ENCODE measurements at places on chromosomes 5 and 9. TPM values are rescaled to one million over a fixed set of nuclear protein-coding genes. Genes with fewer than 3 reads are reported as not detected.

DNA sequence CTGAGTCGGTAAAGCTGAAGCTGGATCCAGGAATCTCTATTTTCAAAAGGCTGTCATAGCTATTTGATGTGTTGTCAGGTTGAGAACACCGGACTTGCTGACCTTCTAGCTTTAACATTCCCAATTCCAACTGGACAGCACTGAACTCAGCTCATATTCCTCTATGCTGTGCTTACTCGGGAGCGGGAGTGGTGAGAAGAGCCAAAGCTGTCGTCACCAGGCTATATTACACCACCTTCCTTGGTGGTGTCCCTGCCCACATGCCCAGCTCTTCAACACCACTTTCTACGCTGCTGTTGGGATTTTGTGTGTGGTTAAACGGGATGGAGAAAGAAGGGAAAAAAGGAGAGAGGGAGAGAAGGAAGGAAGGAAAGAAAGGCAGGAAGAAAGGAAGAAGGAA is 653.6 kb downstream of the RAB3C start:
- no peak overlapping the region for H3K27ac ChIP-seq
- H3K4me3 ChIP-seq = no peak overlapping the region
- DNase-seq = no peak
- H3K27me3 ChIP-seq = peaks cover 55% of the 10 kb centered on the region
- H3K36me3 ChIP-seq = no peaks in the 10 kb centered on the region
- peaks cover 10% of the 10 kb centered on the region for H3K4me1 ChIP-seq

The ARL14EPL gene
- not detected for total RNA-seq

GRCh38 chr5:55172051-55172899 is 702 bp downstream of the CDC20B start:
- peak overlapping the region; percentile 77 for H3K4me3 ChIP-seq
- H3K27ac ChIP-seq = no peak overlapping the region
- DNase-seq = peak; percentile 73
- peaks cover 71% of the 10 kb centered on the region for H3K27me3 ChIP-seq
- H3K36me3 ChIP-seq = no peaks in the 10 kb centered on the region

The RGS7BP gene
- not detected for total RNA-seq

DNA sequence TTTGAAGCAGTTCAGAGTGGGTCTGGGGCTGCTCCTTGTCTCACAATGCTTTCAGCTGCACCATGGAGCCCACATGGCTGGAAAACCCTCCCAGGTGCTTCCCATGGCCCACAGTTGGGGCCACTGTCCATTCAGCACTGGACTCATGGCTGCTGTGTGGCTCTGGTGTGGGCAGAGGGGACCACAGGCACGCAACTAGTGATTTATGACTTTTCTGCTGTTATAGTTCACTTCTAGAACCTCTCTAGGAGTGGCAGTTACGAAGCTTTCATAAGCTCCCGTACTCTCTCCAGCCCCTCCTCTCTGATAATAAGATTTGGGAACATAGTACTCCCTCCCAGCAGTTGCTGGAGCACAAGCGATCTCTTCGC is 29.0 kb downstream of the GLRA1 start:
- no peaks in the 10 kb centered on the region for H3K4me1 ChIP-seq
- H3K4me3 ChIP-seq = no peak overlapping the region
- H3K27me3 ChIP-seq = no peaks in the 10 kb centered on the region
- no peaks in the 10 kb centered on the region for H3K36me3 ChIP-seq
- no peak overlapping the region for H3K27ac ChIP-seq

GRCh38 chr5:132486318-132487094 is 4.1 kb downstream of the IRF1 start:
- peaks cover 78% of the 10 kb centered on the region for H3K36me3 ChIP-seq
- peak overlapping the region; percentile 91 for H3K27ac ChIP-seq

DNA sequence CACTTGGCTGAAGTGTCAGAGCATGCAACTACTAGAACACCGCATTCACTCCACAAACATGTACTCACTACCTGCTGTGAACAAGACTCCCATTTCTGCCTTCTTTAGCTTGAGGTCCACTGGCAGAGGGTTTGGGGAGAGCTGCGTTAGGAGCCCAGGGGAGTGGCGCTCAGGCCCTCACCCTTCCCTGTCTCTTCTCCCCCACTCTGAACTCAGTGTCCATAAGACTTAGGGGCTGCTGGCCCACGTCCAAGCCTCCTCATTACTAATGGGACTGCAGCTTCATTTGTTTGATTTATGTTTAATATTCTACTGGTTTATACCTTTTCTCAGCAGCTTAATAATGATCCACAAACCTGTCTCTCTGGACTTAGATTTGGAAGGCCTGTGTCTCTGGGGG is 70.9 kb downstream of the HSPA4 start:
- no peaks in the 10 kb centered on the region for H3K36me3 ChIP-seq
- no peak overlapping the region for H3K27ac ChIP-seq
- no peaks in the 10 kb centered on the region for H3K4me1 ChIP-seq

DNA sequence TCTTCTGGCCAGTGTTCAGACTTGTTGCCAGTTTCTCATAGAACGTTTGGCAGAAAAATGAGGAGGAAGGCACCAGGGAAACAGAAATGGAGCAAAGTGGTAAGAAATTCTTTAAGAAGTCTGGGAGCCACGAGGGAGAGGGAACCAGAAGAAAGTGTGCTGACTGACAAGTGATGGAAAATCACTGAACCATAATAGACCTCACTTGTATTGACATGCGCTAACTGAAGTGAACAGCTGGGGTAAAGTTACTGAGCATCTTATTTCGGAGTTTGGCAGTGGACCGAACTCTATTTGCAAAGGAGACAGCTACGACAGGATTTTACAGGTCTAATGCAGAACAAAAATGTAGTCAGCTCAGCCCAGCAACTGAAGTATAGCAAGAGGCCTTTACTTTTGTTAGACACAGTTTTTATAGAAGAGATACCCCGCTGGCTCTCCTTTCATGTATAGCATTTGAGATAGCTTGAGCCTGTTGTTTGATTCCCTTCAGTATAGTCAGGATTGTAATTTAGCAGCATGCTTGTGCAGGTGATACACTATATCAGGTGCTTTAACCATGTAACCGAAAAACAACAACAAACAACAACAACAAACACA is 53.6 kb downstream of the HMHB1 start:
- no peaks in the 10 kb centered on the region for H3K36me3 ChIP-seq
- no peaks in the 10 kb centered on the region for H3K4me1 ChIP-seq
- H3K27me3 ChIP-seq = no peaks in the 10 kb centered on the region
- no peak for DNase-seq
- no peak overlapping the region for H3K4me3 ChIP-seq
- H3K27ac ChIP-seq = no peak overlapping the region

DNA sequence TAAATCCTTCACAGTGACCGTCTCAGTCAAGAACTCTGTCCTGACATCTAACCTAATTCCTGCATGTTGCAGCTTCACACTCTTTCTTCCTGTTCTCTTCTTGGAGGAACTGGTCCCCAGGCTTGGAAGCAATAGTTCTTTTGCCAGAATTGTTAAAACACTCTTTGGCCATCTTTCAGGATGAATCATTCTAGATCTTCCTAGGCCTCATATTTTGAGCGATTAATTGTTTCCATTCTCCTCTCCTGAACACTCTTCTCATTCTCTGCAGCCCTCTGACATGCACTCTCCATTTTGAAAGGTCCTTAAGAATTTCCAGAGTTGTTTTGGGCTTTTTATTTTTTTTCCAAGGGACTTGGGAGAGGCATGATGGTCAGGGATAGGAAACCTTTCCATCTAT is 85.8 kb downstream of the FAM114A2 start:
- H3K27ac ChIP-seq = no peak overlapping the region
- no peaks in the 10 kb centered on the region for H3K4me1 ChIP-seq
- no peak overlapping the region for H3K4me3 ChIP-seq
- H3K36me3 ChIP-seq = no peaks in the 10 kb centered on the region
- H3K27me3 ChIP-seq = peaks cover 7% of the 10 kb centered on the region
- no peak for DNase-seq

DNA sequence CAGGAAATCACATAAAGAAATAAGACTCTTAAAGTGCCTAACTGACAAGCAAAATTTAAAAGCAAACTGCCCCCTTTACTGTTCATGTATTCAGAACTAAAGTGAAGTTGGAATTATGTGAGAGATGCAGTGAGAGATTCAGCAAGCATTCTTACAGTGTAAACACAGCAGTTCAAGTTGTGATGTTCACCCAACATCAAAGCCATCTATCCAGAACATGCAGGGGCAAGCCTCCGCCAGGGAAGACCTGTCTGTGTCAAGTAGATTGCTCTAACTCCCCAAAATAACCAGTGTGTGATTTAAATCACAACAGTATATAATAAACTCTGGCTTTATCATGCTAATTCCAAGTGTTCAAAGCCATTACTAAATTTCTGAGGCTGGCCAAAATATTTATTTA is 233.3 kb downstream of the BNC2 start:
- H3K4me1 ChIP-seq = no peaks in the 10 kb centered on the region
- no peaks in the 10 kb centered on the region for H3K27me3 ChIP-seq
- no peak overlapping the region for H3K4me3 ChIP-seq
- DNase-seq = no peak

The ZNF454 gene
- total RNA-seq = not detected

The PTGS1 gene
- 0.08 TPM for total RNA-seq

The PCDHGA1 gene
- total RNA-seq = not detected

GRCh38 chr9:108386032-108386431 is 469.8 kb downstream of the ACTL7B start:
- no peak overlapping the region for H3K4me3 ChIP-seq
- no peaks in the 10 kb centered on the region for H3K27me3 ChIP-seq
- H3K36me3 ChIP-seq = no peaks in the 10 kb centered on the region
- H3K4me1 ChIP-seq = peaks cover 4% of the 10 kb centered on the region
- no peak overlapping the region for H3K27ac ChIP-seq

The CCNI2 gene
- total RNA-seq = 6.4 TPM

DNA sequence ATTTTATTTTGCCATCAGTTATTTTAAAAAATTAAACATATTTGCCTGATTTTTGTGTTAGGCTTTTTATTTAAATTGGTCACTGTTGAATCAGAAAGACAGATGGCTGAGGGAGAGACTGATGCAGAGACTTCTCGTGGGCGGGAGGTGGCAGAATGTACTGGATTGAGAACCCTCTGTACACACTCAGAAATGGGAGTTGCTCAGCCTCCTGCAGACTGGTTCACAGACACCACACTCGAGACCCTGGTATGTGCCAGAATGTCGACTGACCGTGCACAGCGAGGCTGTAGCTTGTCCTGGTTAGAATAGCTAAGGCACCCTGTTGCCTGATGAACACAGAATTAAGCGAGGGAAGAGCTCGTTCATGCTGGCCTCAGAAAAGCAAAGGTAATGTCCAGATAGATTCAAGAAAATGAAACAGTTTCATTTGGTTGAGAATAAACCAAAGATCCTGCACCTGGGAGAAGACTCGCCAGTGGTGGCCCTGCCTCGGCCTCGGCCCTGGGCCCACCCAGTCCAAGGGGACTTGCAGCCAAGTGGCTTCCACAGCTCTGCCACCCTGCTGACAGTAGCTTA is 71.3 kb upstream of the OTULINL start:
- H3K4me3 ChIP-seq = no peak overlapping the region
- peaks cover 2% of the 10 kb centered on the region for H3K27me3 ChIP-seq
- H3K27ac ChIP-seq = no peak overlapping the region
- DNase-seq = no peak
- no peaks in the 10 kb centered on the region for H3K36me3 ChIP-seq

DNA sequence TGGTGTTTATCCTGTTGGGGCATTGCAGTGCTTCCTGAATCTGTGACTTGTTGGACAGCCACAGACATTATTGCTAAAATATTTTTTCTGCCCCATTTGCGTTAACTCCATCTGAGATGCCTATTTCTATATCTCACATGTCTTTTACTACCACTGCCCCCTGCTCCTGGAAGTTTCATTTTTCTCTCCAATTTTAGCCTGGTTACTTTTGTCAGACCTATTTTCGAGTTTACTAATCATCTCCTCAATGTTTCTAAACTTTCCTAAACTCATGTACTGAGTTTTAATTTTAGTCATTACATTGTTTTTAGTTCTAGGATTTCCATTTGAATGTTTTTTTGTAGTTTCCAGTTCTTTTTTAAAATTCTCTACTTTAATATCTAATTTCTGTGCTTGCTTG is 17.6 kb downstream of the HAPLN1 start:
- H3K27ac ChIP-seq = no peak overlapping the region
- H3K4me1 ChIP-seq = no peaks in the 10 kb centered on the region
- no peak overlapping the region for H3K4me3 ChIP-seq
- no peaks in the 10 kb centered on the region for H3K27me3 ChIP-seq
- H3K36me3 ChIP-seq = no peaks in the 10 kb centered on the region
- DNase-seq = no peak

The ZNF474 gene
- total RNA-seq = not detected

- no peaks in the 10 kb centered on the region for H3K4me1 ChIP-seq
- no peaks in the 10 kb centered on the region for H3K36me3 ChIP-seq
- DNase-seq = no peak
- H3K27me3 ChIP-seq = no peaks in the 10 kb centered on the region
Measured at GRCh38 chr5:104345222-104346016, 782.8 kb upstream of the NUDT12 start.

The ACTBL2 gene
- not detected for total RNA-seq

The NMUR2 gene
- total RNA-seq = not detected
